ENCODE measurements at places on chromosomes 5 and 9.

DNA sequence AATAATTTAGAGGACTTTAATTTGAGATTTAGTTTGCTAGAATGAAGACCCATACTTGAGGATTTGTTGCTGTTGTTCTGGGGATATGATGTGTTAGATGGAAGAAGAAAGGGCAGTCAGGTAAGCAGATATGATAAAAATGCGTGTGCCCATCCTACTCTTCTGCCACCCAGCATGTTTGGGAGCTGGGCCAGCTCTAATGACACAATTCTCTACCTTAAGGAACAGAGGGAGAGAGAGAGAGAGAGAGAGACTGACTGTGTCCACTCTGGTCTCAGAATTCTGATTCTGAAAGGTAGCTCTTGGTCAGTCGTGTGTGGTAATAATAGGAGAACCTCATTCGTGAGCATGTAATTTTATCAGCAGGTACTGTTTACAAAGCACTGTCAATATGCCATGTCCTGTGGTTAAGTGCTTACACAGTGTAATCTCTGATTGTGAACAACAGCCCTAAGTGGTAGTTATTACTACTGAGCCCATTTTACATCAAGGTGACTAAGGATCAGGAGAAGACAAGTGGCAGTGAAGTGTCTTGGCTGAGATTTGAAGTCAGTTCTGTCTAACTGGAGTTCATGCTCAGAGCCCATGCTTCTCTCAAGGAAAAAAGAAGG, 307.4 kb upstream of the SEMA6A start:
- DNase-seq = peak; percentile 39
- no peak overlapping the region for H3K4me3 ChIP-seq
- H3K4me1 ChIP-seq = peaks cover 10% of the 10 kb centered on the region
- H3K36me3 ChIP-seq = no peaks in the 10 kb centered on the region
- H3K27me3 ChIP-seq = peaks cover 1% of the 10 kb centered on the region

- no peak for DNase-seq
- peaks cover 46% of the 10 kb centered on the region for H3K27me3 ChIP-seq
- H3K27ac ChIP-seq = no peak overlapping the region
These were observed 1.1 kb upstream of the BRD3 start for GRCh38 chr9:134068744-134069479.

- no peak for DNase-seq
- H3K36me3 ChIP-seq = no peaks in the 10 kb centered on the region
- H3K4me1 ChIP-seq = no peaks in the 10 kb centered on the region
- no peaks in the 10 kb centered on the region for H3K27me3 ChIP-seq
These were observed 154.1 kb downstream of the NTRK2 start for GRCh38 chr9:84823421-84824271.

- H3K36me3 ChIP-seq = no peaks in the 10 kb centered on the region
- H3K4me1 ChIP-seq = 0 out of 2 replicates have a peak, but pooled peaks cover 5% of the 10 kb centered on the region
- H3K27me3 ChIP-seq = no peaks in the 10 kb centered on the region
- no peak overlapping the region for H3K4me3 ChIP-seq
These were observed 81.8 kb downstream of the ARRDC3 start for GRCh38 chr5:91301106-91301846.

- H3K27ac ChIP-seq = no peak overlapping the region
- no peak for DNase-seq
- H3K36me3 ChIP-seq = no peaks in the 10 kb centered on the region
- no peak overlapping the region for H3K4me3 ChIP-seq
- H3K27me3 ChIP-seq = peaks cover 30% of the 10 kb centered on the region
These were observed 134.0 kb upstream of the RASEF start for GRCh38 chr9:83196946-83197345.

- peaks cover 11% of the 10 kb centered on the region for H3K36me3 ChIP-seq
- no peak overlapping the region for H3K4me3 ChIP-seq
- H3K27ac ChIP-seq = no peak overlapping the region
- DNase-seq = no peak
These were observed 58.0 kb downstream of the GPR21 start for GRCh38 chr9:123091459-123091858.

DNA sequence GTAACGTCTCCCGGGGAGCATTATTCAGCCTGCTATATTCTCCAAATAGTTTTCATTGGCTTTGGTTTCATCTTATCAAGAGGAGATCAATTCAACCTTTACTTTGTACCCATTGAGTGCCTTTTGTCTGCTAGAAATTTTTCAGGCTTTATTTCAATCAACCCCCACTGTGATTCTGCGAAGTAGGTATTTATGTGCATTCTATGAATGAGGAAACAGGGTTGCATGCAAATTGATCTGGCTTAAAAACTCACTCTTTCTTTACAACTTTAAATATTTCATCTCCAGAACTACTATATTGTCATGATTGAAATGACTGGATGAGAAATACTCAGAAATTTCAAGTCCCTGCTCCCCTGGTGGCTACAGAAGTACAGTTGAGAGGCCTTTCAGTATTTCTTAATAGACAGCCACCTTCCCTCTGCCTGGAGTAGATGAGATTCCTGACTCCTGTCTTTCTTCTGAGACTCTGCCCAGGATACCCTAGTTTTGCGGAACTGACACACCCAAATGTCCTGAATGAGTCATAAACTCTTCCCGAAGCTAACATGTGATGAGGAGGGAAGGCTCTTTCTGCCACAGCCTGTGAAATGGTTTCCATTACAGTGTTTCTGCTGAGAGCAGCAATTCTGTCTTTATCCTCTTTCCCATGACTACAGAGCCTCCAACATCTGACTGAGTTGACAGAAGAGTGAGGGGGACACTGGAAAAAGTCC, 52.6 kb upstream of the TNC start:
- no peaks in the 10 kb centered on the region for H3K36me3 ChIP-seq
- DNase-seq = no peak
- H3K4me3 ChIP-seq = no peak overlapping the region
- no peak overlapping the region for H3K27ac ChIP-seq
- H3K4me1 ChIP-seq = no peaks in the 10 kb centered on the region
- no peaks in the 10 kb centered on the region for H3K27me3 ChIP-seq

GRCh38 chr5:74017112-74017511, 391.1 kb downstream of the ARHGEF28 start:
- H3K4me3 ChIP-seq = no peak overlapping the region
- no peaks in the 10 kb centered on the region for H3K36me3 ChIP-seq
- no peak for DNase-seq
- H3K4me1 ChIP-seq = no peaks in the 10 kb centered on the region
- H3K27ac ChIP-seq = no peak overlapping the region
- no peaks in the 10 kb centered on the region for H3K27me3 ChIP-seq

DNA sequence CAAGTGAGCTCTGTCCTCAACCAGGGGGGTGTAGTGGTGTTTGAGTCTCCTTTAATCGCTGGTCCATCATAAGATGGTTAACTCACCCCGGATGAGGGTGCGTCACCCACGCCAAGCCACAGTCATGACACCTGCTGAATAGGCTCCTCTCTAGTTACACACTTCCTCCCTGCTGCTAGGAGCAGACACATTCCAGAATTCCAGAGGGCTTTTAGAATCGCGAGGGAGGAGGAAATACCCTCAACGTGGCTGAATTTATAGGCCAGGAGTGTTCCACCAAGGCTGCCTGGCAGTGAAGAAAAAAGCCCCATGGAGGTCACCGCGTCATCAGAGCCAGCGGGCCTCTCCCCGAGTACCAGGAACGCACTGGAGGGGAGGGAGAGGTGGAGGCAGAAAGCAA, 5.1 kb downstream of the GLRX start:
- H3K4me1 ChIP-seq = peaks cover 66% of the 10 kb centered on the region
- H3K27ac ChIP-seq = no peak overlapping the region
- H3K27me3 ChIP-seq = no peaks in the 10 kb centered on the region

- no peak overlapping the region for H3K4me3 ChIP-seq
- H3K27me3 ChIP-seq = no peaks in the 10 kb centered on the region
- no peak overlapping the region for H3K27ac ChIP-seq
- H3K4me1 ChIP-seq = no peaks in the 10 kb centered on the region
- no peaks in the 10 kb centered on the region for H3K36me3 ChIP-seq
These were observed 495.8 kb upstream of the RORB start for GRCh38 chr9:74001382-74001781.

GRCh38 chr5:23446424-23446823, 61.0 kb upstream of the PRDM9 start:
- H3K27ac ChIP-seq = no peak overlapping the region
- DNase-seq = no peak
- no peak overlapping the region for H3K4me3 ChIP-seq

DNA sequence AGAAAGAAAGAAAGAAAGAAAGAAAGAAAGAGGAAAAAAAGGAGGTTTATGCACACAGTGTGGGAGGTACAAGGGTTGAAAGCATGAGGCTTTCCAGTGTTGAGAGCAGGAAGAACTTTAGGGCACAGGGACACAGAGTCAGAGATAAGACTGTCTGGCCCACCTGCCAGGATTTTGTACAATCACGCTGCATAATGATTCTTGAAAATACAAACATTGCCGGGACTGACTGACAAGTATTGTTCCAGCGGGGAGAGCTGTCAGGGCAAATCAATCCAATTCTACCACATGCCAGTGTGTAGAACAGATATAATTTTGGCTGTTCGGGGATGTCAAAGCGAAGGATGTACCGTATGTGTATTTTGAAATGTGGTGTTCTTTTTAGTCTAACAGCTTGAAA, 254.7 kb downstream of the NTRK2 start:
- H3K27ac ChIP-seq = no peak overlapping the region
- no peak for DNase-seq
- H3K27me3 ChIP-seq = no peaks in the 10 kb centered on the region
- H3K4me1 ChIP-seq = no peaks in the 10 kb centered on the region

DNA sequence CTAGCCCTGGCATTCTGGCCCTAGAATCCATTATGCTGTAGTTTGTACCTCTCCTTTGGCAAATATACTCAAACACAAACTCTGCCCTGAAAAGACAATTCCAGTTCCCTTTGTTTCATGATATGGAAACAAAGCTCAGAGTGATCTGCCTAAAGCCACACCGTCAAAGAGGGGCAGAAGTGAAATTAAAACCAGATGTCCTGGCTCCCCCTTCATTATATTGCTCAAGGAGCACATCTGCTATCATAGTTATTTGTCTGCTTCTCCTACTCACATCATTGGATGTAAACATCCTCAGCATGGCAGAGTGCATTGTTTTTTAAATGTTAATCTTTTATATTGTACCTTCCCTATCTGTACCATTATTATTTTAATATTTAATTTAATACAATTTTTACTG, 266.7 kb upstream of the SMARCA2 start:
- no peaks in the 10 kb centered on the region for H3K36me3 ChIP-seq
- no peaks in the 10 kb centered on the region for H3K27me3 ChIP-seq
- H3K27ac ChIP-seq = no peak overlapping the region
- H3K4me3 ChIP-seq = no peak overlapping the region
- no peak for DNase-seq
- H3K4me1 ChIP-seq = no peaks in the 10 kb centered on the region

- H3K27ac ChIP-seq = no peak overlapping the region
- no peaks in the 10 kb centered on the region for H3K4me1 ChIP-seq
- no peaks in the 10 kb centered on the region for H3K36me3 ChIP-seq
- no peak overlapping the region for H3K4me3 ChIP-seq
- H3K27me3 ChIP-seq = no peaks in the 10 kb centered on the region
These were observed 416.9 kb downstream of the PSAT1 start for GRCh38 chr9:78713614-78714405.

DNA sequence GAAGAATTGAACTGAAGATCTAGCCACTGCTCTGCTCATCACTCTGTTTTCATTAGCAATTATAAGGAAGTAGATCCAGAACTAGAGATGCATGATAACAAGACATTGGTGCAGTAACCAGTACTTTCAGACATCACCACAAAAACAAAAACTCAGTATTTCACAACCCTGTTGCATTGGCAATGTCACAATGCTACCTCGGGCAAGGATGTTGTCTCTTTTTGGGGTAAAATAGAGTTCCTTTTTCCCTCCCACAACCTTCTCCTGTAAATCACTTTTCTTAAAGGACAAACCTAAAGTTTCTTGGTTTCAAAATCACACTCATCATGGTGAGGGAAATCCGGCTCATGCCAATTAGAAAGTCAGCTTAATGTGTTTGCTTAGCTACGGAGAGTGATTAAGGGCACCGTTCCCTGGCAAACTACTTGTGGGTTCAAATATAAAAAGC, 420.1 kb upstream of the MEF2C start:
- H3K27ac ChIP-seq = no peak overlapping the region
- no peak for DNase-seq
- H3K27me3 ChIP-seq = no peaks in the 10 kb centered on the region
- H3K4me1 ChIP-seq = no peaks in the 10 kb centered on the region
- no peak overlapping the region for H3K4me3 ChIP-seq
- H3K36me3 ChIP-seq = no peaks in the 10 kb centered on the region
